ENCODE measurements at places on chromosomes 5 and 9. TPM values are rescaled to one million over a fixed set of nuclear protein-coding genes. Genes with fewer than 3 reads are reported as not detected.

Gene ROPN1L
- total RNA-seq: 34.9 TPM

Gene CARD6
- total RNA-seq: 1.3 TPM

Gene NR4A3
- 1.1 TPM for total RNA-seq

Gene WDR70
- total RNA-seq: 27.1 TPM
